ENCODE measurements at places on chromosomes 3 and 15.

GRCh38 chr15:76447728-76448441 is 111.3 kb downstream of the ISL2 start:
- no peak for DNase-seq

DNA sequence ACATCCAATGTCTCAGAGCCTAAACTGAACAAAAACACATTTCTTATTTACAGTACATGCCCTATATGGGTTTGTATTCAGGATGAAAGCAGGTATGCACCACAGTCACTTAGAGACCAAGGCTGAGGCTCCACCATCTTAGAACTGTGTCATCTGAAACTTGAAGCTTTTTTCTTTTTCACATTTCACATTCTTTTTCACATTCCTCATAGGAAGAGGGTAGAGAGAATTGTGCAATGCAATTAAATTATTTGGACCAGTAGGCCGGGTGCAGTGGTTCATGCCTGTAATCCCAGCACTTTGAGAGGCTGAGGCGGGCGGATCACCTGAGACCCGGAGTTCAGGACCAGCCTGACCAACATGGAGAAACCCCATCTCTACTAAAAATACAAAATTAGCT is 591.0 kb downstream of the MECOM start:
- no peak for DNase-seq

DNA sequence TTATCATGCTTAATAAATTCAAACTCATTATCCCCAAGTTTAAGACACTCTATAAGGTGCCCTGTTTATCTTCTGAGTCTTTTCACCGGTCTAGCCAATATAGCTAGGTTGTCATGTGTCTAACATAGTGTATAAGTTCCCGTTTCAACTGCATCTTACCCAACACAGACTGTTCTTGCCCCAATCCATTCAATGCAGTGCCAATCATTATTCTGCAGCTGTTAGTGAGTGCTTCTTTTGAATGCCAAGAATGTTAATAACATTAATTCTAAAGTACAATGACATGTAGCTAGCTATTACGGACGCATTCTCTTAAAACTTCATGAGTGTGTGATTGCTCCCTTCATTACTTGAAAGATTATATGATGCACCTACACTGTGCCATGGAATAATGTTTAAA is 646.4 kb upstream of the NR2F2 start:
- DNase-seq, result no peak

GRCh38 chr15:89074402-89075012 is 13.7 kb upstream of the ABHD2 start:
- no peak for DNase-seq

GRCh38 chr3:155070932-155071387 is 9.2 kb upstream of the MME start:
- DNase-seq, result no peak

- DNase-seq, result no peak
Observed at GRCh38 chr3:98188545-98188944, 22.0 kb downstream of the OR5H15 start.

- DNase-seq, result no peak
Observed at GRCh38 chr3:161275919-161276318, 54.8 kb downstream of the NMD3 start.
